Psoas muscle (tissue), 8 donors: ENCODE measurements at places on chromosomes 6 and 20. TPM values are rescaled to one million over a fixed set of nuclear protein-coding genes. Genes with fewer than 3 reads are reported as not detected.

Gene SLC22A2
- 0.50 TPM for total RNA-seq

Gene EPB41L1
- 24.1 TPM for total RNA-seq

Gene CRIP3
- total RNA-seq, result not detected

Gene PDYN
- total RNA-seq, result not detected

Gene DYNLT2
- total RNA-seq, result 1.0 TPM

Gene WFDC8
- total RNA-seq, result not detected

DNA sequence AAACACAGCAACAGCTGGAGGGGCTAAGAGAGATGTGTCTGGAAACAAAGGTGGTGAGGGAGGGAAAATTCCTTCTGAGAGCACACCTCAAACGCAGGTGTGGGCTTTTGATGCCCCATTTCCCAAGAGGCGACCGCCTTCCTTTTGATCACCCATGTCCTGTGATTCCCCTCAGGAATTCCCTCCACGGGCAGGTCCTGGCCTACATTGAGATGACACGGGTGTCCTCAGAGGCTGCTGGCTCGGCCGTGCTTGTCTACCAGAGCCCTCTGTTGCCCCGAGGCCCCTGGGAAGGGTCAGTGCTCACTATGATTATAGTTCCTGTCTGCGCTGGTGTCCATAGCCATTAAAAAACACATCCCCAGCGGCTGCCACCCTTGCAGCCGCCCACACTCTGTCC lies 242.6 kb downstream of the TFAP2C start:
- no peak for DNase-seq
- no peaks in the 10 kb centered on the region for H3K36me3 ChIP-seq
- peaks cover 2% of the 10 kb centered on the region for H3K27me3 ChIP-seq
- H3K4me1 ChIP-seq, result no peaks in the 10 kb centered on the region

DNA sequence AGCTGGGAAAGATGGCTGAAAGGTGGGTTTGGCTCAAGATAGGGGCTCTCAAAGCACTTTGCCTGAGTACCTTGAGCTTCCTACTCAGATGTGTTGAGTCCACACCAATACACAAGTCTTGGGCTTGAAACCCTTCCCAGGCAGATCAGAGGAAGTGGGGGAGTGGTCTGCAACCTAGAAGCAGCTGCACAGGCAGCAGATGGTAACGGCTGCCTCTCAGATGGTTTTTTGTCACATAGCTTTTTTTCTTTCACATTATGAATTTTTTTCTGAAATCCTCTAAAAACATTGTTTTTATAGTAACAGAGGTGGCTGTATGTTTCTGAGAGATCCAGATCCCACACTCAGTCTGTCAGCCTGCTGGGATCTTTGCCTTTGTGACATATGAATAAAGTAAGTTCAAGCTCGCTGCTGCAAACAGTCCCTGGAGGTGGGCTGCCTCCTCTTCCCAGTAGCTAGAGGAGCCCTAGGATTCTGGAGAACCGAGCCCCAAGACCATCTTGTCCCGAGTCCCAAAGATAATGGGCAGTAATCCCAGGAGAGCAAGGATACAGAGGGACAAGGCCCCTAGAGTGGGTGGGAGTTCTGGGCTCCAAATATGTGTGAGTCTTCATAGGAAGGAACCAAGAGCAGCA lies 97.1 kb upstream of the TOP1 start:
- H3K4me3 ChIP-seq, result no peak overlapping the region
- no peak for DNase-seq
- H3K36me3 ChIP-seq, result no peaks in the 10 kb centered on the region

DNA sequence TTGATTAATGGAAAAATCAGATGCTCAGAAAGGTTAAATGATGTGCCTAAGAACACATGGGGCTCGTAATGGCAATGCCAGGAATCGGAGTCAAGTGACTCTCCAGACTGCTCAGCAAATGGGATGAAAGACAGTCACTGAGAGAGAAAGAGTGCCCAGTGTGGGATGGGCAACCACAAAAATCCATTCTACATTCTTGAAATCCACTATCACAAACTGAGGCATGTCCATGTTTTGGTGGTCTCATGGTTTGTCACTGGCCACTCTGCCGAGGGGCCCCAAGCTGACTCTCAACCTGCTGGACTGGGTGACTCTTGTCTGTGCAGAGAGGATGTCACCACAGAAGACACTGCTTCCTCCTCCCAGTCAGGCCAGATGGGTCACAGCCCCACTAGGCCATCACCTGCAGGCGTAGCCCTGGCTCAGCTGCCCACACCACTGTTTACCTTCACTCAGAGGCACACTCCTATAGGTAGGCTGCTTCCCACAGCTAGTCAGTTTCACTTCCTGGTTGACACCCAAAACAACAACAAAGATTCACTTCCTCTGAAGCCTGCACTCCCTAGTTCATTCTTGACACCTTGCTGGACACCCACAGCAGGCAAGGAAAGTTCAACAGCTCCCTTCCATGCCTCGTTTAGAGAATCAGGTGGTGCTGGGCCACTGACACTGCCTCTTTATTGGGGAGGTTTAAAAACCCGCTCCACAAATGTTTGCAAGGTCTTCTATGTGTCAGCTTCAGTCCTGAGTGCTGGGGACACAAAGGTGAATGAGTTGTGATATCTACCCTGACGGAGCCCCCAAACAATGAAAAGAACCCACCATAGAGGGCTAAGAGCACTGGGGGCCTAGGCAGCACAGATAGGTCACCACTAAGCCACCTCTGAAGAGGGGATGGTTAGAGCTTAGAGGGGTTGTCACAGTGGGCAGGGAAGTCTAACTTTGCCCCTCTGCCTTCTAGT lies 21.7 kb downstream of the MAP1LC3A start:
- no peak overlapping the region for H3K4me3 ChIP-seq
- H3K27me3 ChIP-seq, result no peaks in the 10 kb centered on the region
- DNase-seq, result no peak
- H3K4me1 ChIP-seq, result peaks cover 28% of the 10 kb centered on the region

DNA sequence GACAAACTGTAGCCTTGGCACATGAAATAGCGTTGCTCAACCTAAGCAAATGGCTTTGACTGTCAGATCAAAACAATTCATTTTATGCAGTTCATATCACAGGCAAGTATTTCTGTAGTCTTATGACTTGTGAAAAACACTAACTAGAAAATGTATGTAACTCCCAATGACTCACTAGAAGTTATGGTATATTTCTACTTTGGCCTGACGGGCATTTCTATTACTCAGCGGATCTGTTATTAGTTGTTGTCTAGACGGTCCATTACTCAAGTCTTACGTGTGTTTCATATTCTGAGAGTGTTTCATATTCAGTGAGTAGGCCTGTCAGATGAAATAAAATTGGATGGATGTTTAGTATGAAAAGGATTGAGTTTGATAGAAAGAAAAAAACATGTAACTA lies 880.9 kb downstream of the PRIM2 start:
- no peak overlapping the region for H3K4me3 ChIP-seq
- no peak overlapping the region for H3K27ac ChIP-seq
- H3K36me3 ChIP-seq, result no peaks in the 10 kb centered on the region
- H3K27me3 ChIP-seq, result no peaks in the 10 kb centered on the region
- no peaks in the 10 kb centered on the region for H3K4me1 ChIP-seq
